NCI-H2029 treated with DMSO at 0.1 percent for 48 hours (cell line): ENCODE measurements at places on chromosomes 11 and 22.

GRCh38 chr11:57460758-57461749 is 726 bp downstream of the RTN4RL2 start:
- DNase-seq: no peak

GRCh38 chr11:5251746-5252145 is 2.1 kb upstream of the HBG1 start:
- no peak for DNase-seq

GRCh38 chr22:37267135-37267587 is 15.1 kb upstream of the CYTH4 start:
- no peak for DNase-seq

- peak; percentile 89 for DNase-seq
These were observed 221.0 kb downstream of the HIPK3 start for GRCh38 chr11:33478111-33478573.

DNA sequence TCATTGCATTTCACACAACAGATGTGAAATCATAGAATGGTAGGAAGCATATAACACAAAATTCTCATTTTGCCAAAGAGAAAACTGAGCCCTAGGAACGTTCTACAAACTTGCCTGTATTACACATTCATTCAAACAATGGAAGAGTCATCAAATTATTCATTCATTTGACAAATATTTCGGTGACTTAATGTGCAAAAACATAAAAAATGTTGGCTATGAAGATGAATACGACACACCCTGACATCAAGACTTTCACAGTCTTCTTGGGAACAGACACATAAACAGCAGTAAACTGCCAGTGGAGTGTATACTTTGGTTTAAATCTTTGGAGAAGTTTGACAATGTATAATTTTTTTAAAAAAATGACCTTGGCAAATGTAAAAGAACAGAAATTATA is 20.4 kb upstream of the C11orf87 start:
- DNase-seq: no peak
